ENCODE measurements at places on chromosomes 12 and 14.

GRCh38 chr12:121428883-121429282 lies 29.0 kb downstream of the RNF34 start:
- DNase-seq = no peak

DNA sequence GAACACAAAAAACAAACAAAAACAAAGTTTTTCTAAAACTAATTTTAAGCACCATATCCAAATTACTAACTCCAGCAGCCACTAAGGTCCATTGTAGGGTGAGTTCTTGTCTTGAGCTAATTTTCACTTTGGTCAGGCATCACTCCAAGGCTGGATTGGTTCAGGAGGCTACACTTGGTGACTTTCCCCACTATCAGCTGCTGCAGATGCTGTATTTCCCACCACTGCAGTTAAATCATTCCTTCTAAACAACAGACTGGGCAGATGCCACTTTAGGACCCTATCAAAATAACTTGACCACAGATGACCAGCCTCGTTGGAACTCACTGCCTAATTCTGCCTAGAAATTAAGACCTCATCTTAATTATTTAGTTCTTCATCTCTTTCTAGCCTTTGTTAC lies 140.5 kb downstream of the SLC16A7 start:
- DNase-seq = no peak

- DNase-seq = no peak
Observed at GRCh38 chr12:4490973-4491372, 45.4 kb upstream of the FGF6 start.

- DNase-seq = no peak
Observed at GRCh38 chr12:52950553-52950952, 1.6 kb downstream of the KRT18 start.
